ENCODE measurements at places on chromosomes 2 and 18. TPM values are rescaled to one million over a fixed set of nuclear protein-coding genes. Genes with fewer than 3 reads are reported as not detected.

CHRNG gene
- total RNA-seq, result not detected

ACADL gene
- 0.51 TPM for total RNA-seq

GRCh38 chr2:205390866-205391265, 291.4 kb upstream of the NRP2 start:
- no peak for DNase-seq

SPTBN1 gene
- total RNA-seq, result 325 TPM

TMEFF2 gene
- total RNA-seq, result 0.33 TPM

All from fibroblast of lung (primary cell).